NCI-H2029 treated with DMSO at 0.1 percent for 48 hours (cell line): ENCODE measurements at places on chromosomes 16 and 17.

DNA sequence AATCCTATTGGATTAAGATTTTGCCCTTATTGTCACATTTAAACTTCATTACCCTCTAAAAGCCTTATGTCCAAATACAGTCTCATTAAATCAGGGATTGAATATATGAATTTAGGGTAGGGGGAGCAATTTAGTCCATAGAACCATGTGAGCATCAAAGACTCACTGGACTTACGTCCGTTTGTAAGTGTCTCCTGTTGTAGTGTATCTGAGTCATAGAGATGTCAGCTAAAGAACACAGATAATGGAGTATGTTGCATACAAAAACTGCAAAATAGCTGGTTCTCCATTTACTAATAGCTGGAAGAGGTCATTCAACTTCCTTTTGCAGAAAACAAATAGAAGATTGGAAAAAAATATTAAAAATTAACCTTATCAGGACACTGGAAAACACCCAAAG, 599.1 kb upstream of the SOX9 start:
- DNase-seq: no peak

DNA sequence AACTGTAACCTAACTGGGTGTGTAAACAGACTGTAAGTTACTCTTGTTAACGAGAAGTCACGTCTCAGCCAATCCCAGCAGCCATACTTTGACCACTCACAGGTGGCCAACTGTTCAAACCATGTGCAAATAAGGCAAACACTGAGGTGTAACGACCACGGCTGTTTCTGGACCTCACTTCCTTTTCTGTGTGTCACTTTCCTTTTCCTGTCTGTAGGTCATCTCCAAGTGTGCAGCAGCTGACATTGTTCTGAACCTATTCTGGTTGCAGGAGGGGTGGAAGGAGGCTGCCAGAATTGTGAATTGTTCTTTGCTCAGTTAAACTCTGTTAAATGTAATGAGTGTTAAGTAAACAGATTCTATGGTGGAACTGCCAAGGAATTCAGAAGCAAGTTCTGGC, 627.4 kb downstream of the KCNJ2 start:
- no peak for DNase-seq

- no peak for DNase-seq
These were observed 3.9 kb downstream of the SMIM5 start for GRCh38 chr17:75637143-75637538.

GRCh38 chr17:32558326-32558955, 71.6 kb downstream of the CDK5R1 start:
- DNase-seq: no peak

DNA sequence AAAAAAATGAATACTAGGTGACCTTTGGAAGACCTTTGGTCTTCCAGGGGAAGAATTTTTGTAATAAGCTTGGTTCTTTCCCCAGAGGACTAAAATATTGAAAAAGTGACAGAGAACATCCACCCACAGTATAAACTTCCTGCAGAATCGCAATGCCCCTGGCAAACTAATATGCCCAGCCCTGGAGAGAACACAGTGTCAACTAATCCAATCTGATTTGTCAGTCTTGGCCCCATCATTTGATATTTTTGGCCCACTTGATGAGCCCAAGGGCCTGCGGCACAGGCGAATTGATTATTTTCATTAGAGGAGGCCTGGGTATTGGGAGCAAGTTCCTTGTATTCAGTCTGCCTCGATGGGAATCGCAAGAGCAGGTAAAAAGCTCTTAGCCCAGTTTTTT, 98.4 kb downstream of the MAP2K6 start:
- DNase-seq: no peak

- peak; percentile 40 for DNase-seq
These were observed 5.6 kb downstream of the CORO6 start for GRCh38 chr17:29617125-29617480.

- no peak for DNase-seq
These were observed 166.2 kb upstream of the RPL38 start for GRCh38 chr17:74037320-74037719.

DNA sequence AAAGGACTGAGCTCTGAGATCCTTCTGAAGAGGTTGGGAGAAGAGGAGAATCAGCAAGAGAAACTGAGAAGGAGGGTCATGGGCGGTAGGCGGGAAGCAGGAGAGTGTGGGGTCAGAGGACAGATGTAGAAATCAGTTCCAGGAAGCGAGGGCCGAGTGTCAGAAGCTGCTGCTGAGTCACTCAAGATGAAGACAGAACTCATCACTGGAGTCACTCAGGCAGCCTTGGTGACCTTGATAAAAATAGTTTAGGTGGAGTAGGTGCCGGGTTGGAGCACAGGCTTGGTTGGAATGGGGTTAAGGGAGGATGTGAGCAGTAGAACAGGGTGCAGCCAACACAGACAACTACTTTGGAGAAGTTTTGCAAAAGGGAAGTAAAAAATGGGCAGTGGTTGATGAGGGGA, 6.1 kb upstream of the ITGAM start:
- DNase-seq: no peak

GRCh38 chr16:73265935-73266334, 218.0 kb upstream of the ZFHX3 start:
- DNase-seq: no peak

GRCh38 chr17:81066771-81067315, 31.9 kb downstream of the BAIAP2 start:
- DNase-seq: no peak

GRCh38 chr17:81735264-81736102, 23.4 kb downstream of the SLC25A10 start:
- no peak for DNase-seq

GRCh38 chr17:81270279-81270678, 24.8 kb downstream of the SLC38A10 start:
- no peak for DNase-seq

DNA sequence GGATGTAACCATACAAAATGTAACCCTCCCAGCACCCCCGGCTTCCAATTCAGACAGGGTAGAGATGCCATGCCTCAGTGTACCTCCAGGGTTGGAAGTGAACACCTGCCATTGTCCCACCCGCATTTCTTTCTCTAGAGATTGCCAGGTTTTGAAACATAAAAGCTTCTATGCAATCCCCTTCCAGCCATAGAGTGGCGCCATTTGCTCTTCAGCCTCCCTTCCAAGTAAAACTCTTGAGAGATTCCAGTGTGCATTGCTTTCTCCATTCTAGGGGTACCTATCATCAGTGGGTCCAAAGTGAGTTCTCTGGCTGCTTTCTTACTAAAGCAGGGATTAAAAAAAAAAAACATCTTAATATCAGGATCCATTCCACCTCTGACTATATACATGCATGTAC, 133.1 kb upstream of the RPL38 start:
- no peak for DNase-seq

GRCh38 chr16:70800311-70800710, 647 bp downstream of the VAC14 start:
- no peak for DNase-seq

- DNase-seq: no peak
These were observed 150.0 kb downstream of the HS3ST4 start for GRCh38 chr16:25841761-25842160.

GRCh38 chr16:56708525-56709442, 21.1 kb upstream of the NUP93 start:
- DNase-seq: no peak

DNA sequence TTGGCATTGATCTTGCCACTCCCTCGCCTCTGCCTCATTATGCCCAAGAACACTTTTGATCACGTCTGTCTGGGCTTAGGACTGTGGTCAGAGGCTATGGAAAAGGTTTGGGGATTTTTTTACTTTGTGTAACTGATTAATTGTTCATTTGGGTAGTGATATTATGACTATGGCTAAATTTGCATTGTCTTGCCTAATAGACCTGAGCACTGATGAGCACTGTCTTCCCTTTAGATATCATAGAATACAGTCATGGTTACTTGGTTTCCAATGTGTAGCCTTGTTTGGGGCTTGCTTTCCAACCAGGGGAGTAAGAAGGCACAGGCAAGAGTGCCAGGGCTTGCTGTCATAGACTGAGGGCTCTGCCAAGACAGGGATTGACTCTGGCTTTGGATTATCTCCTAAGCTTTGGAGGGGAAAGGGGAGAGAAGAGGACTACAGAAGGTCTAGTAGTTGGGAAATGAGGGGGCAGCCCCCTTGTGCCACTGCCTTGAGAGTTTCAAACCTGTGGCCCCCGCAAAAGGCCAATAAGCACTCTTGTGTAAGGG, 13.7 kb downstream of the LIMD2 start:
- no peak for DNase-seq

- DNase-seq: no peak
These were observed 39.8 kb downstream of the TLE7 start for GRCh38 chr16:71402007-71402406.

DNA sequence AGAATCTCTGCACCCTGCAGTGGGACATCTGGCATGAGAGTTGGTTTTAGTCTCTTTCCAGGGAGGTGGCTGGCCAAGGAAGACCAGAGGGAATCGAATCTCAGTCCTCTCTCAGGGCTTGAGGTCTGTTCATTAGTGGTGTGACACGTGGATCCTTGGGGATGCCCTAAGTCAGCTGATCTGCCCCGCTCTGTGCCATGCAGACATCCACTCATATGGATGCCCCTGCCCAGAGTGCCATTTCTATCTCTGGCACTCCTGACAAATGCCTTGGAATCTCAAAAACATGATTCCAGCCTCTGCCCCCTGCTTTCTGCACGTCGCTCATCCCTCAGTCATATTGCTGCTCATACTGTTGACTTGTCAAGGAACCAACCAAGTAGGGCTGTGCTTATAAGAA, 38.8 kb downstream of the WSCD1 start:
- DNase-seq: no peak

DNA sequence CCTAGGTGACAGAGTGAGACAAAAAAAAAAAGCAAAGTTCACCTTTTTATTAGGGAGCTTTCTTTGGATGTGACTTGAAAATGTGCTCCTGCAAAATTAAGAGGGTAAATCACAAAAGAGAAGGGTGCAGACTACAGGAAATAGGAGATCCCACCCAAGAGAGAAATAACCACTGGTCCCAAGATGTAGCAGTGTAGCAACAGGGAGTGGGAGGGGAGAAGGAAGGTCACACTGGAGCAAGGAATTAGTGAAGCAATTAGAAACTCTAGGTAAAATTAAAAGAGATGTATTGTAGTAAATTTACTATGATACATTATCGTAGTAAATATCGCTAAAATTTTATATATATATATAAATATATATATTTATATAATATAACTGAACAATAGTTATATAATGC, 12.3 kb upstream of the SPN start:
- no peak for DNase-seq

- no peak for DNase-seq
These were observed 61.7 kb upstream of the XYLT1 start for GRCh38 chr16:17532338-17532995.

DNA sequence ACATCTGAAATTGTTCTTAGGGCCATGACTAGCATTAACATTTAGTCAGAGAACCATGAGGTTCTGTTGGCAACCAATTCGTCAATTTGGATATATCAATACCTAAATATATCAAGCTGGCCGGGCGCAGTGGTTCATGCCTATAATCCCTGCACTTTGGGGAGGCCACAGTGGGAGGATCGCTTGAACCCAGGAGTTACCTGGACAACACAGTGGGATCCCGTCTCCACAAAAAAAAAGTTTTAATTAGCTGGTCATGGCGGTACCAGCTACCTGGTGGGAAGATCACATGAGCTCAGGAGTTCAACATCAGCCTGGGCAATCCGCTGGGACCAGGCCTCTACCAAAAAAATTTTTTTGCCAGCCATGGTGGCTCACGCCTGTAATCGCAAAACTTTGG, 8.4 kb downstream of the YWHAE start:
- no peak for DNase-seq

GRCh38 chr17:42536372-42537155, 523 bp downstream of the NAGLU start:
- DNase-seq: no peak

DNA sequence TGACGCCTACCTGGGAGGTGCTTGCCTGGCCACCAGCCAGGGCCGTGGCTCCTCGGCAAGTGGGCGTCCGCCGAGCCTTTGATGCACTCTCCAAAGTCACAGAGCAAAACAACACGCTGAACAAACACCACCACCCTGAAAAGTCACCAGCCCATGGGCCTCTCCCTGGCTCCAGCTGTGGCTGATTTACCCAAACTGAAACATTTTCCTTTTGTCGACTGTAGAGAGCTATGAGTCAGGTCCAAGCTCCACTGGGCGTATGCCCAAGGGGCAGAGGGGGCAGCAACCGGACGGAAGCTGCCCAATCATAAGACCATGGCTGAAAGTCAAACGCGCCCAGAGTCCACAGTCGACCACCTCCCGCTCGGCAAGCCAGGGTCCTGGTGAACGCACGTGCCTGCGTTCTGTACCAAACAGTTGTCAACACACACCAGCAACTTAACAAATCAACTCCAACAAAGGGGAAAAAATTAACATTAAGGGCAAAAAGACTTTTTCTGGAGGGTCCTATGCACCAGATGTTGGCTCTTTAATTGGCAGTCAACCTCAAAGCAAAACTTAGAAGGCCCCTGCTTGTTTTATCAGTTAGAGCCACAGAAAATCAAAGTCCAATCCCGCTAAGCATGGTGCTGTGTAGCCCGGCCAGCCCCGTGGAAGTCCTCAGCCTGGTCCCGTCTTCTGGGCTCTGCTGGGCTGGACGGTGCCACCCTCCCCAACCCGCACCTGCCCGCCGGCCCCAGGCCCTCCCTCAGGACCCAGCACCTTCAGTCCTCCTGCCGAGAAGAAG, 47.3 kb downstream of the TBC1D16 start:
- DNase-seq: peak; percentile 32

DNA sequence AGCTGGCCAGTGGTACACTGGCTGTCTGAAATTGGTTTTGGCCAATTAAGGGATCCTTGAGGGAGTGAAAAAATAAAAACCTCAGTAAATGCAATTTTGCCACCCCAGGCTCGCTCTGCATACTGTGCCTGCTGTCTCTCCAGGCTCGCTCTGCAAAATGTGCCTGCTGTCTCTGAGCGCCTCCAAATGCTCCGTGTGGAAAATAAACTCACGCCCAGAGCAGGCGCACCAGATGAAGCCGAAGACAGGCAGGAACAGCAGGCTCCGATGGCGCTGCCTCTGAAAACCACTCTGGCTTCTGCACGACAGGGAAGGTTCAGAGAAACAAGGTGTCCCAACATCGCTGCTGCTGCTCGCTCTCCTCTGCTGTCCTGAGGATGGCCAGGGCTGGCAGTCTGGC, 29.1 kb downstream of the SNN start:
- DNase-seq: no peak

GRCh38 chr16:80440667-80441066, 100.1 kb upstream of the DYNLRB2 start:
- DNase-seq: no peak

GRCh38 chr16:88430524-88431446, 22.3 kb upstream of the ZFPM1 start:
- no peak for DNase-seq

GRCh38 chr17:58279736-58280479, 827 bp downstream of the MPO start:
- no peak for DNase-seq

- DNase-seq: no peak
These were observed 10.5 kb downstream of the FAM234A start for GRCh38 chr16:245105-245504.

GRCh38 chr17:17975436-17975835, 2.8 kb downstream of the DRC3 start:
- DNase-seq: no peak
